Putamen (tissue), 1 donor: ENCODE measurements at places on chromosomes 5 and 9.
A peak's percentile ranks its signal among the peaks of the same experiment; 100 is the strongest.

GRCh38 chr9:7320841-7321240 lies 478.7 kb downstream of the DMAC1 start:
- no peak for DNase-seq

GRCh38 chr9:107789001-107789700 lies 299.6 kb upstream of the KLF4 start:
- DNase-seq, result no peak

DNA sequence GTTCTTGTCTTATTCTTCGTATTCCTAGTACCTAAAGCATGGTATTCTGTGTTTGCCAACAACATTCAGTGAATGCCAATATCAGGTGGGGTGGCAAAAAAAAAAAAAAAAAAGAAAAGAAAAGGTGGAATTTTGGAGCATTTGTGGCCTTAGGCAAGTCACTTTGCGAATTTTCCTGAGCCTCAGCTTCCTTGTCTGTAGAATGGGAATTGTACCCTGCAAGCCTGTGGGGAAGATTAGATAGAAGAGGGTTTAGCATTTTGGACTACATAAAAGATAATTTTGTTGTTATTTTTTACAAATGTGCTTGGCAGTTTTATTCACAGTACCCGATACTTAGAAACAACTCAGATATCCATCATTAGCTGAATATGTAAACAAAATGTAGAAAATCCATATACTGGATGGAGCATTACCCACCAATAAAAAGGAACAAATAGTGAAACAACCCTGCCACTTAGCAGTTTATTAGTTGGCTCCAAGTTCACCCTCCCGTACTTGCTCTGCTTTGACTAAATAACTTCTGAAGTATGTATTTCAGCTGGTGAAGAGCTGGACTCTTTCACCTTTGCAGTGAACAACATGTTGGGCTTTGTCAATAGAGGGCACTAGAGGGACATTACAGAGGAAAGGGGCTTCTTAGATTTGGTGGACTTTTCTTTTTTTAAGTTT lies 13.6 kb downstream of the UBE2D2 start:
- DNase-seq, result peak; percentile 14

DNA sequence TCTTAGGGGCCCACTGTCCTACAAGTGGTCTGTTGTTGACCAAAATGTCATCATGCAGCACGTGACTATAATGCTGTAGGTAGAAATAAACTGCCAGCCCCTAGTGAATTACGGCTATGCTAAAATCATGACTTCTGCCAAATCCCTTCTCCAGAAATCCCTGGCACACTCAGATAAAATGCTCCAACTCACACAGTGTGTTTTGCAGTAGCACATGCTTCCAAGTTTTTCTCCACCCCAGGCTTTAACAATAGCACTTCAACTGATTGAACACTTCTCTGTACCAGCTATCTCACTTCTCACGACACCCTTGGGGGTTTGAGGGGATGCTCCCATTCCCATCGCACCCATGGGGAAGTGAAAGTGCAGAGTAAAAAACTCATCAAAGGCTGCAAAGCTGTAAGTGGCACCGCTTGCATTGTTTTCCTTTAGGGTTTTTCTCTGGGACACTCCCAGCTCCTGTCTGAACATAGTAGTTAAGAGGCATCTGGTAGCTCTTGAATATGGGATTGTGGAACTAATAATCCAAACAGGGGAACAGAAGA lies 151.0 kb upstream of the SLC24A2 start:
- no peak for DNase-seq

DNA sequence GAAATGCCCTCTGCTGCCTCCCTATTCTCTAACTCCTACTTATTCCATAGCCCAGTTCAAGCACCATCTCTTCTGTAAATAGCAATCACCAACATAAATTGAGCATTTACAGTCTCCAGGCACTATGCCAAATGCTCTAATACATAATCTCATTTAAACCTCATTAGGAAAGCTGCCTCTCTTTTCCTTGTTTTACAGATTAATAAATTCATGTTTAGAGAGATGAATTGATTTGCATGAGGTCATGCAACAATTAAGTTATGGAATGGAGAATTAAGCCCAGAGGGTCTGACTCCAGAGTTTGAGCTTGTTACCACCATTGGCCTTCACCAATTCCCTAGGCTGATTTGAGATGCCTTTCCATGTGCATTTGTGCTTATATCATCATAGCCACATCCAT lies 23.4 kb upstream of the RFX3 start:
- no peak for DNase-seq

DNA sequence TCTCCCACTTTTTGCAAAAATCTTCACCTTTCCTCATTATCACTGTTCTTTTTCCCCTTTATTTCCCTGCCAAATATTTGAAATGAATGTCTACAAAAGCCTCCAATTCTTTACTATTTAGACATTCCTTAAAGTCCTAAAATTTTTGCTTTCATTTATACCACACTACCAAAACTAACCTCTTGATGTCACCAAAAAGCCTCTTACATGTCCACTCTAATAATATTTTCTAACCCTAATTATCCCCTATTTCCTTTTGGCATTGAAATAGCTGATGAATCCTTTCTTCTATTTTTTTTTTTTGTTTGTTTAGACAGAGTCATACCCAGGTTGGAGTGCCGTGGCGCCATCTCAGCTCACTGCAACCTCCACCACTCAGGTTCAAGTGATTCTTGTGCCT lies 32.3 kb upstream of the NRG2 start:
- DNase-seq, result no peak

DNA sequence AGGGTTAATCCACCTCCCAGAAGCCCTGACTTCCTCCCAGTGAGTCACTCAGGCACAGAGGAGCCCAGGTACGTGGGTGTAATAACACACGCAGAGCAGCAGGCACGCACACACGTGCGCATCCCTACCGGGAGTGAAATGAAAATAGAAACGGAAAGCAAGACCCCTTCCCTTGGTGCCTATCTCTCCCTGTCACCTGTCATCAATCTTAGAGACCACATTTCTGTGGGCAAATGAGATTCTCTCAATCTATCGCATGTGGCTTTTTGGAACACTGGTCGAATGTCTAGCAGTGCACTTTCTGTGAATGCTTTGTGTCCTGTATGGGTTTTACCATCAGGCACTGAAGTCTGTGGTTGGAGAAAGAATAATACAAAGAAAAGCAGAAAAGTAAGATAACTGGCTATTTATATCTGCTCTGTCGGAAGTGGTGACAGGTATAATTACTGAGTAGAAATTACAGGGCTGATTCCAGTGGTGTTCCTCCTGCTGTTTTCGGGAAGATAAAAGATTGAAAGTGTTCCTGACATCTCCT lies 137.7 kb upstream of the GRIA1 start:
- peak; percentile 27 for DNase-seq

DNA sequence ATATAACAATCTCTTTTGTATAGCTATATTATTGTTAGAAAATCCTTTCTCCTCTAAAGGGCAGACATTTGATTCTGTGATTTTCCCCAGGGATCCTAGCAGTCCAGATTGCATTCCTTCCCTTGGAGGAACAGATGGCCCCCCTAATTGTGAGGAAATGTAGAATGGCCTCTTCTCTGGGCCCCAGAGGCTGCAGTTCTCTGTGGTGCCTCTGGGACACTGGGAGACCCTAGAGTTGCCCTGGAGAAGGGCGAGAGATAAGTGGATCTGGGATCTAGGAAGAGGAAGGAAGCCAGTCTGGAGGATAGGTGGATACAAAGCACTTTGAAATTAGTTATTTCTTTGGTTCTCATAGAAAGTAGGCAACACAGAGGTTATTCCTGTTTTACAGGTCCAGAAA lies 1.9 kb upstream of the HINT2 start:
- DNase-seq, result no peak
